ENCODE measurements at places on chromosomes 11 and 22.

DNA sequence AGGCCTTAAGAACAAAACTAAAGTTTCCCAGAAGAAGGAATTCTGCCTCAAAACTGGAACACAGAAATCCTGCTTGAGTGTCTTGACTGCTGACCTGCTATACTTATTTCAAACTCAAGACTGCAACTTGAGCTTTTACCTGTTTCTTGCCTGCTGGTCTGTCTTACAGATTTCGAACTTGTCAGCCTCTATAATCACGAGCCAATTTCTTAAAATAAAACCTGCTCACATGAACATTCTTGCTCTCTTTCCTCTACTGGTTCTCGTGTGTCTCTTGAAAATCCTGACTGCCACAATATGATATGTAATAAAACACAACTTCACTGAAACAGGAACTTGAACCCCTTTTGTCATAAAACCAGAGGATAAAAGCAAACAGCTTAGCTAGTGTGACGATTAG, 13.9 kb downstream of the PATL1 start:
- no peak for DNase-seq

DNA sequence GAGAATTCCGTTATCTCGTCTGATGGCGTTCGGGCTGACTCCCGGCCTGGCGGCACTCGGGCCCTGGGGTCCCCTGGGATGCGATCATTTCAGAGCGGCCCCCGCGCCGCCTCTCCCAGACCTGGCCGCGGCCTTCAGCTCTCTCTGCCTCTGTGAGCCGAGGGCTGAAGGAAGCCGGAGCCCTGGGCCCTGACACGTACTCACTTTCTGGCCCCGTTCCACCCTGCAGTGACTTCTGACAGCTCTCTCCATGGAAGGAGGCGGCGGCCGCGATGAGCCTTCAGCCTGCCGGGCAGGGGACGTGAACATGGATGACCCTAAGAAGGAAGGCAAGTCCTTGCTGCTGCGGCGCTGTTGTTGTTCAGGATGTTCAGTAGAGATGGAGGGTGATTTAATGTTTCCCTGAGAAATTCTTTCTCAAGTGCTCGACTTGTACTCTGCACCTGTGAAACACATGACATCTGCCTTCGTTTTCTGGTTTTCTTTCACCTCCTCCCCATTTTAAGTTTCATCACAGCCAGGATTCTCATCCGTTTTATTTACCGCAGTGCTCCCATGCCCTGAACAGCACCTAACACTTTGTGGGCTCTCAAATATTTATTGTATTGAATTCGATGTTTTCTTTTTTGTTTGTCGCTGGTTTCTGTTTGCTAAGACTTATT, 612 bp downstream of the GTSE1 start:
- no peak for DNase-seq

GRCh38 chr22:38784035-38784434, 9.9 kb downstream of the DNAL4 start:
- no peak for DNase-seq

DNA sequence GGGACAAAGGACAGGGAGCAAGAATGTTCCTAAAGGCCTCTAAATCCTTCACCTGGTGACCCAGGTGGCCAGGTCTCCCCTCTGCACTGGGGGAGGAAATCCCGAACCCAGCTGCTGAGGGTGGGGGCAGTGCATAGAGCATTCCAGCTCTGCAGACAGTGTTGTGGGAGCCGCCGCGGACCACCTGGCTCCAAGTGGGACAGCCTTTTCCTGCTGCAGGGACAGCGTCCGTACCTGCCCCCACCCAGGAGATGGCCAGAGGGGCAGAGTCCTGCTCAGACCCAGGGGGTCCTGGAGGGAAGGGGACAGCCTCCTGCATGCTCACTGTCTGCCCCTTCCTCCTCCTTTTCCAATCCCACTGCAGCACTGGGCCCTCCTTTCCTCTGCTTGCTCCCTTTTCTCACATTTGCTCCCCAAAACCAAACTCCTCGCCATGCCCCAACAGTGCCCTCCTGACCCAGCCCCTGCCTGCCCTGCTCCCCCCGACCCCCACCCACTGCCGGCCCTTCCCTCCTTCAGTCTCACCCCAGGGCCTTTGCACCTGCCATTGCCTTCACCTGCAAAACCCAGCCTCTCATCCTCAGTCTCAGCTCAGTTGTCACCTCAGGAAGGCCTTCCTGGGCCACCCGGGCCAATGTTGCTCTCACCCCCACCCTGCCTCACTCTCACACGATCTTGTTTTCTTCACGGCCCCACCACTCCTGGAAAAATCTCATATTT, 12.8 kb downstream of the PNPLA5 start:
- DNase-seq = no peak

DNA sequence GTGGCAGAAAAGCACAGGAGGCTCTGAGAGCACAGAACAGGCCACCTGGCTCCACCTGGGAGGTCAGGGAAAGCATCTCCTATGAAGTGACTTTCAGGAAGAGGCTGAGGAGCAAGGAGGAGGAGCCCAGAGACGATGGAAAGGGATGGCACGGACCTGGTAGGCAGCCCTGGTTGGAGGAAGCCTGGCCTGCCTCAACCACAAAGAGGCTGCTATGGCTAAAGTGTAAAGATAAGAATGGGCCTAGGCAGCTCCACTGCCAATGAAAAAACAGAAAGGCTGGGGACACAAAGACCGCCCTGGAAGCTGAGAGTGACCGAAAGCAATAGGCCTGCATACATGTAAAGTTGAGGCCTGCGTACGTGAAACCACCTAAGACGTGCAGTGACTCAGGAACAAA, 31.2 kb upstream of the ETS1 start:
- no peak for DNase-seq

GRCh38 chr22:25669253-25670069, 72.5 kb upstream of the MYO18B start:
- no peak for DNase-seq

DNA sequence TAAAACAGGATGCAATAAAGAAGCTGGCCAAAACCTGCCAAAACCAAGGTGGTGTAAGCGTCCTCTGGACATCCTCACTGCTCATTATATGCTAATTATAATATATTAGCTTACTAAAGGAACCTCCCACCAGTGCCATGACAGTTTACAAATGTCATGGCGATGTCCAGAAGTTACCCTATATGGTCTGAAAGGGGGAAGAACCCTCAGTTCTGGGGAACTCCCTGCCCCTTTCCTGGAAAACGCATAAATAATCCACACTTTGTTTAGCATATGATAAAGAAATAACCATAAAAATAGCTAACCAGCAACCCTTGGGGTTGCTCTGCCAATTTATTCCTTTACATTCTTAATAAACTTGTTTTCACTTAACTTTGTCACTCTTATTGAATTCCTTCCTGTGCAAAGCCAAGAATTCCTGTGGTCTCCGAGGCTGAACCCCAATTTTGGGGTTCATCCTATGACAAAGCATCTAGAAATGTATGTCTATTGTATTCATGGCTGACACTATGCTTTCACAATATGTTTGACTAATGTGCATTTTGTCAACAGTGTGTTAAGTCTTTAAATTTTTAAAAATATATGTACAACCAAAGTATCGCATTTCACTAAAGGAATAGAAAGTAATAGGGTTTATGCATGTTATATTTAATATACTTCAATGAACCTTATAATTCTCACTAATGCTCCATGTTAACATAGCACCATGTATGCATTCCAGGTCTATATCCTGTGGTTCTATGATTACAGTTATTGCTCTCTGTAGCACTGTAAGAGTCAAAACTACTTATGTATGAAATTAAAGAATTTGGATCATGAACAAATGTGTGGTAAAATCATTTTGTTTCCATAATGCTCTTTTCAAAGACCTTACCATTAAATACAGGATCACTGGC, 25.1 kb downstream of the LGR4 start:
- DNase-seq = no peak

GRCh38 chr11:75561426-75562047, 516 bp upstream of the SERPINH1 start:
- no peak for DNase-seq

- no peak for DNase-seq
Measured at GRCh38 chr11:13644997-13645687, 23.3 kb upstream of the FAR1 start.

GRCh38 chr22:28015046-28015425, 96.0 kb upstream of the PITPNB start:
- no peak for DNase-seq

DNA sequence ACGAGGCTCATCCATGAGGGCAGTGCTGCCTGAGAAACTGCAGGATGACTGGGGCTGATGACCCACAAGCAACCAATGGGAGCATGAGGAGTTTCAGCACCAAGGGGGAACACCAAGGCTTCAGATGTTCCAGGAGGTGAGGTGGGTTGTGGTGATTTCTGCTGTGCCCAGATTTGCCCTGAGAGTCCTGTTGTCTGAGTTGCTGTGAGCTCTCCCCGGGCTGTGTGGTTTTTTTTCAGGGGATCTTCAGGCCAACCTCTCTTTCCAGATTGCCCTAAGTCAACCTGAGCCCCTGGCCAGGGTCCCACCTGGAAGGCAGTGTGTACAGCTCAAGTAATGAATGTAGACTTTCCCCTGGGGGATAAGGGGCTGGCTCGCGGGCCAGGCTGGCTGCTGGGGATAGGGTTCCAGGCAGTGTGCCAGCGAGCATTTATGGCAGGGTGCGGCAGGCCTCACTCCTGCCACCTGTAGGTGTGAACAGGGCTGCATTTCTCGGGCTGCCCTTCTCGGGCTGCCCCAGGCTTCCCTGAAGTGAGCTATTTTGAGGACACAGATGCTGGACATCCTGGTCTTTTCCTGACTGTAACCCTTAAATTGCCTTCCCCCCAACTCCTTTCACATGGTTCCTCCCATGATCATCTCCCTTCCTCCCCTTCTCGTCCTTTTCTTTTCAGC, 9.8 kb downstream of the SLC22A6 start:
- DNase-seq = no peak

GRCh38 chr11:59178402-59178801, 6.5 kb downstream of the DTX4 start:
- no peak for DNase-seq

GRCh38 chr11:116641561-116642045, 131.2 kb downstream of the BUD13 start:
- DNase-seq = no peak

DNA sequence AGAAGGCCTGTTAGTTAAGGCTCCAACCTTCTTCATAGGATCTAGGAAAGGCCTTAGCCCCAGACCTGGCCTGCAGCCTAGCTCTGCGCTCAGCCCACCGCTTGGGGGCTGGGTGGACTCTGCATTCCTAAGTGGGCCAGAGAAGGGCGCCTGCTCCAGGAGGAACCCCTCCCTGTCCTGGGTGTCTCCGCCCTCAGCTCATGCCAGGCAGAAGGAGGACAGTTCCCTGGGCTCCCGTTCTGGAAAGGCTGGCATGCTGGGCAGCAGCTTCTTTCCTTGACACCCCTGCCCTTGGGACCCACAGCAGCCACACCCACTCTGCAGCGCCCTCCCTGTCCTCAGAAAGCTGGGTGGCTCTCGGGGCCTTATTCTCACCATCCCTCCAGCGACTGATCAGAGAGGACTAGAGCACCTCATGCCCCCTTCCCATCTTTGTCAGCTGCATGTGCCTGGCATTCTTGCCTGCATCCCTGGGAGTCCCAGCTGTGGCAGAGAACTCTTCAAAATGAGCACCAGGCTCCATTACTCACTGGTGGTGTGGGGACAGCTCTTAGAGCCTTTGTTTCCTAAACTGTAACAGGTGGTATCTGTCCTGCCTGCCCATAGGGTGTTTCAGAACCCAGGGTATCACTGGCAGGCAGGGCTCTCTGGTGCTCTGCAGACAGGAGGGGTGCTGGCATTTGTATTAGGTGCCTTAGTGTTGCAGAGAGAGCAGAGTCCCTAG, 20.3 kb upstream of the MYRF start:
- no peak for DNase-seq

GRCh38 chr11:131246663-131247062, 123.8 kb upstream of the NTM start:
- DNase-seq = no peak

DNA sequence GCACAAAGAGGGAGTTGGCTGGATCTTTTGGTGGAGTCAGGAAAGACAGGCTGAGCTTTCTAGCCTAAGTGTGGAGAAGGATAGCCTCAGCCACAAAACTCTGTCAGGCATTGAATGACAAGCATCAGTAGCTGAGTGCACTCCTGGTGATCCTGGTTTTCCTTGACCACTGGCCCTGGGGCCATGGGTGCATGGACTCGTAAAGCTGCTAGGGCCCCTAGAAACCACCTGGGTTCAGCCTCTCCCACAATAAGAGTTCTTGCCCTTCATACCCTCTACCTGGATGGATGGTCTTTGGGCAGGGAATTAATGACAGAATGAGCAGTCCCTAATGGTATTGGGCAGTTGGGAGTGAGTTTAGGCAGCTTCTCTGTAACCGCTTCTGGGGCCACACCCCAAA, 22.9 kb downstream of the TUB start:
- DNase-seq = no peak

- no peak for DNase-seq
Measured at GRCh38 chr11:129854232-129854805, 38.7 kb downstream of the TMEM45B start.

GRCh38 chr11:11444027-11444803, 91.2 kb upstream of the CSNK2A3 start:
- no peak for DNase-seq
